ENCODE measurements at places on chromosomes 4 and X.

- DNase-seq = no peak
Observed at GRCh38 chr4:137957806-137958205, 284.3 kb downstream of the SLC7A11 start.

GRCh38 chr4:113383111-113383785 lies 333.8 kb downstream of the ANK2 start:
- DNase-seq = no peak

DNA sequence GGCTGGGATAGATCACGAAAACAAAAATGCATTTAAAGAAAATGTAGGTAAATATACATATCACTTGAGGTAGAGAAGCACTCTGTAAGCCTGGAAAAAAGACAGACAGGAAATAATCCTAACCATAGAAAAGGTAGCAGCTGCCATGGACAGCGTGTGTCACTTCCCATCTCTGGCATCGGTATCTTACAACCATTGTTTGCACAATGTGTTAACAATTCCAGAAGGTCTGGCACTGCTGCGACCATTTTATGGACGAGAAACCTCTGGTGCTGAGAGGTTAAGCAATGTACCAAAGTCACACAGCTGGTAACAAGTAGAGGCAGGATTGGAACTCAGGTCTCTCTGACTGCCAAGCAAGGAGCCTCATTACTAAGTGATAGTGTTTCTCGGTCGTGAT lies 1.7 kb upstream of the MTNR1A start:
- DNase-seq = no peak

GRCh38 chrX:75303795-75304194 lies 29.9 kb downstream of the UPRT start:
- no peak for DNase-seq

GRCh38 chr4:23547096-23547495 lies 342.8 kb downstream of the PPARGC1A start:
- DNase-seq = no peak

- no peak for DNase-seq
Observed at GRCh38 chr4:55398461-55398860, 2.7 kb downstream of the TMEM165 start.

DNA sequence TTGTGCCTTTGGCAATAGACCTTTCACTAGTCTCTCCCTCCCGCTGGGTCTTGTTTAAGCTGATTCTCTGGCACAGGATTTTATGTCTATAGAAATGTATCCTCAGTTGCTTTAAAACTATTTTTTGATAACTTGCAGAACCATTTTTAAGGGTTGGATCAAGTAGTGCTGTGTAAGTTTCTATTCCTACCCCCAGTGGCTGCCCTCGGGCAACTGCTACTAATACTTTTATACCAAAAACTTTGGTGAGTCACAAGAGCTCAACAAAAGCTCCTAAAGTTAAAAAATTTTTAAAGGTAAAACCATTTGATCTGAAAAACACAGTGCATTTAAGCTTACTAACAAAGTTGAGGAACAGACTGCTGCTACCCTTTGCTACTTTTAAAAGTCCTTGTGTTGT lies 1460.6 kb upstream of the PCDH7 start:
- DNase-seq = no peak

DNA sequence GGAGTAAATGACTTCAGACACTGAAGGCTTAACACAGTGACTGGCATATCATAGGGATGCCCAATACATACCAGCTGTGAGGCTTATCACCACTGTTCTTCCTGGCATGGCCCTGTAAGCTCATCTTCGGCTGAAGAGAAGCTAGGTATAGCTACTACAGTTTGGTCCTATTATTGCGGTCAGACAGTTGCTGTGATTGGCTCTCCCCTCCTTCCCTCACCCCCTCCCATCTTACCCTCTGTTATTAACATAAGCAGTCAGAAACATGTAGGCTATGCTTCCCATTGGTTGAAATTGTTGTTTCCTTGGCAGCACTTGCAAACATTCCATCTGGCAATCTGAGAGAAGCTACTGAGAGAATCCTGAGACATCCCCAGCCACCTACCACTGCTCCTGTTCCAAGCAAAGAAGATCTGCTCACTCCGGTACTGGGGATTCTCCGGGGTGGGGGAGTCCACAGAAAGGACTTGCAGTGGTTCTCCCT lies at the start of gene AKAP14:
AKAP14 (plus strand) TSS at position 51 of the 484 bp plus-strand sequence. CDS start 7,331 bp downstream, outside the sequence.
- DNase-seq = no peak

DNA sequence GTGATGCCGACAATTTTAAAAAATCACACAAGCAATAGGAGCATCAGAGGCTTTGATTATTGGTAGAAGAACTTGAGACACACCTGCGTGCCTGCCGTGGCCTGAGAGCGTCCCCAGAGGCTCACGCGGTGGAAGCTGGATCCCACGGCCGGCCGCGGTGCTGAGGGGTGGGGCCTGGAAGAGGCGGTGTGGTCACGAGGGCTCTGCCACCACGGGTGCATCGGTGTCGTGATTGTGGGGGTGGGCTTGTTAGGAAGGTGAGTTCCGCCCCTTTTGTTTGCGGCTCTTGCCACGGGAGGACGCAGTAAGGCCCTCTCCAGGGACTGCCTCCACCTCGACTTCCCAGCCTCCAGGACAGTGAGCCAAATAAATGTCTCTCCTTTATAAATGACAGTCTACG lies 77.2 kb upstream of the ADRA2C start:
- DNase-seq = no peak

- no peak for DNase-seq
Observed at GRCh38 chr4:176971576-176972115, 178.9 kb upstream of the VEGFC start.
